ENCODE measurements at places on chromosomes 12 and 14. TPM values are rescaled to one million over a fixed set of nuclear protein-coding genes. Genes with fewer than 3 reads are reported as not detected.

- no peaks in the 10 kb centered on the region for H3K4me1 ChIP-seq
- H3K27me3 ChIP-seq, result no peaks in the 10 kb centered on the region
- H3K27ac ChIP-seq, result no peak overlapping the region
- no peaks in the 10 kb centered on the region for H3K36me3 ChIP-seq
Measured at GRCh38 chr14:59055439-59056045, 132.9 kb upstream of the DAAM1 start.

- no peak for DNase-seq
- H3K27me3 ChIP-seq, result no peaks in the 10 kb centered on the region
- H3K27ac ChIP-seq, result no peak overlapping the region
- no peaks in the 10 kb centered on the region for H3K36me3 ChIP-seq
- H3K4me3 ChIP-seq, result no peak overlapping the region
Measured at GRCh38 chr12:16509411-16509810, 96.6 kb downstream of the LMO3 start.

DNA sequence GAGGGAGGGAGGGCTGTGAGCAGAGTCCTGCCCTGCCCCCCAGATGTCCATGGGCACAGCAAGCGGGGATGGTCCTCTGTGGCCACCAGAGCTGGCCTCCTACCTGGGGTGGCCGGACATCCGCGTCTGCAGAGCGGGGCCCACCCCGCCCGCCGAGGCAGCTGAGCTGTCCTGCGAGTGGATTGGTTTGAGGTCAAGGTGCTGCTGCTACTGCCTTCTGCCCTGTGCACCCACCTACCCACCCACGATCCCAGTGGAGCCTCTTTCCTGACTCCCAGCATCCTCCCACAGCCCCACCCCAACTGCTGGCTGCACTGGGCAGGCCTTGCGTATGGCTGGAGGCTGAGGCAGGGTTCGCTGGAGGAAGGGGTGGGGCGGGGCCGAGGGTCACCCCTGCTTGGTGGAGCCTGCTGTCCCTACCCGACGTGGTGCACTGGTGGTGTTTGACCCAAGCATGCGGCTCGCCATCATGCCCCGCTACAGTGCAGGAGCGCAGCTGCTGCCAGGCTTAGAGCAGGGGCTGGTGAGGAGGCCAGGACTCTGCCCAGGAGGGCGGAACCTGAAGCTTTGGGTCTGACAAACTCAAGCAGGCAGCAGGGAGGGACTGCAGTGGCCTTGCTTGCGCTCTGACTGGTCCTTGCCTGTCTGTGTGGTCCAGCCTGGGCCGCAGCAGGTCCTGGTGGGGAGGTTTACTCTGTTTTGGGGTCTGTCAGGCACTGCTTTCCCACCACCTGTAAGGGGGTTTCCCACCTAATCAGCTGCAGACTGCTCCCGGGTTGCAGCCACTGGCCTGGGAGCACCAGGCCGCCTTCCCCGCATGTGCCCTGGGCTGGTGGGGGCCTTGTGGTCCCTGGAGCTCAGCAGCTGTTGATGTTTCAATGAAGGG, 23.7 kb downstream of the CEP170B start:
- H3K36me3 ChIP-seq, result no peaks in the 10 kb centered on the region
- no peak overlapping the region for H3K4me3 ChIP-seq
- no peaks in the 10 kb centered on the region for H3K4me1 ChIP-seq
- H3K27me3 ChIP-seq, result no peaks in the 10 kb centered on the region

DNA sequence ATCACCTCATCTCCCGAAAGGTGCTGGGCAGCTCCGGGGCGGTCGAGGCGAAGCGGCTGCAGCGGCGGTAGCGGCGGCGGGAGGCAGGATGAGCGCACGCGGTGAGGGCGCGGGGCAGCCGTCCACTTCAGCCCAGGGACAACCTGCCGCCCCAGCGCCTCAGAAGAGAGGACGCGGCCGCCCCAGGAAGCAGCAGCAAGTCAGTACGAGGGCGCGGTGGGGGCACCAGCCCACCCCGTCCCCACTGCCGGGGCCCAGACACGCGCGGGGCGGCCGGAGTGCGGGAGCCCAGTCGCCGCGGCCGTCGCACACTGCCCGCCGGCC, 862 bp downstream of the HMGA2 start:
- no peak for DNase-seq
- H3K4me1 ChIP-seq, result peaks cover 3% of the 10 kb centered on the region
- H3K4me3 ChIP-seq, result peak overlapping the region; percentile 54
- no peak overlapping the region for H3K27ac ChIP-seq
- no peaks in the 10 kb centered on the region for H3K36me3 ChIP-seq

The TAS2R43 gene
- total RNA-seq, result 6.9 TPM

The CLEC6A gene
- not detected for total RNA-seq

GRCh38 chr12:3487027-3487426, 4.0 kb upstream of the PRMT8 start:
- H3K36me3 ChIP-seq, result no peaks in the 10 kb centered on the region
- H3K4me3 ChIP-seq, result no peak overlapping the region
- no peaks in the 10 kb centered on the region for H3K4me1 ChIP-seq
- DNase-seq, result no peak
- no peaks in the 10 kb centered on the region for H3K27me3 ChIP-seq

DNA sequence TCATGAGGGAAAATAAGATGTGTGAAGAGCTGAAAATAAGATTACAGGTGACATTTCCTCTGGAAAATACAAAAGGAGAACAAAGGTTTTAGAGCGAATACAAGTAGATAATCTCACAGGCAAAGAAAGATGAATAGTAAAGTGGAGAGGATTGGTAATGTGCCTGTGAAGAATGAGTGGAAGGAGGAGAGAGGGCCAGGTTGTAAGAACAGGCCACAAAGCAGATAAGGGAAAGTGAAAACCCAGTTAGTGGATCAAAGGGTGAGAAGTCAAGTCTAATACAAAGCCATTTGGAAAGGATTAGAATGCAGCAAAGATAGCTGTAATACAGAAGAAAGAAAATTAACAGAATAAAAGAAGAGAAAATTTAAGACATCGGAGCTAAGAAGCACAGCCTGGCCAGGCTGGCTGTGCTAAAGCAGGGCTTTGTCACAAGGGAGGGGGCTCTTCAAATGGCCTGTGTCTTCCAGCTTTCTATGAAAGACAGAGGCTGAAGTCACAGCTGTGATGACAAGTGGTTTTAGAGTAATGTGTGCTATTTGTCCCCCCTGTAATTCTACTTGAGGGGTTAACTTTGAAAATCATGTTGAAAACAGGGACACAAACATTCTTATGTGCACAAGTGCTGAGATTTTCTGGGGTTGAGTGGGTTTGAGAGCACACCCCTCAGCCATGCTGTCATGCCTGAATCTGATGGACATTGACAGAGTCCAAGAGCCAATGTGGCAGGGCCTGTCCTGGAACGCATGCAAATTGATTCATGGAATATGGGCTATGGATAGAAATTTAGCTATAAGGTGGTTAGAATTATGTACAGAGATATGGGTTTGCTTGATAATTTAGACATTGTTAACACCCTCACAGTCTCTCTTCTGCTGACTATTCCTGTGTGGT, 344.5 kb upstream of the NAV3 start:
- no peaks in the 10 kb centered on the region for H3K27me3 ChIP-seq
- peaks cover 7% of the 10 kb centered on the region for H3K4me1 ChIP-seq
- DNase-seq, result no peak

GRCh38 chr12:19191563-19191962, 62.0 kb downstream of the PLEKHA5 start:
- H3K36me3 ChIP-seq, result no peaks in the 10 kb centered on the region
- H3K4me1 ChIP-seq, result peaks cover 15% of the 10 kb centered on the region
- DNase-seq, result no peak

The CIROP gene
- total RNA-seq, result not detected

All from ovary (tissue), 10 donors.